ENCODE measurements at places on chromosomes 4 and X. TPM values are rescaled to one million over a fixed set of nuclear protein-coding genes. Genes with fewer than 3 reads are reported as not detected.

Gene SEC31A
- total RNA-seq, result 278 TPM

DNA sequence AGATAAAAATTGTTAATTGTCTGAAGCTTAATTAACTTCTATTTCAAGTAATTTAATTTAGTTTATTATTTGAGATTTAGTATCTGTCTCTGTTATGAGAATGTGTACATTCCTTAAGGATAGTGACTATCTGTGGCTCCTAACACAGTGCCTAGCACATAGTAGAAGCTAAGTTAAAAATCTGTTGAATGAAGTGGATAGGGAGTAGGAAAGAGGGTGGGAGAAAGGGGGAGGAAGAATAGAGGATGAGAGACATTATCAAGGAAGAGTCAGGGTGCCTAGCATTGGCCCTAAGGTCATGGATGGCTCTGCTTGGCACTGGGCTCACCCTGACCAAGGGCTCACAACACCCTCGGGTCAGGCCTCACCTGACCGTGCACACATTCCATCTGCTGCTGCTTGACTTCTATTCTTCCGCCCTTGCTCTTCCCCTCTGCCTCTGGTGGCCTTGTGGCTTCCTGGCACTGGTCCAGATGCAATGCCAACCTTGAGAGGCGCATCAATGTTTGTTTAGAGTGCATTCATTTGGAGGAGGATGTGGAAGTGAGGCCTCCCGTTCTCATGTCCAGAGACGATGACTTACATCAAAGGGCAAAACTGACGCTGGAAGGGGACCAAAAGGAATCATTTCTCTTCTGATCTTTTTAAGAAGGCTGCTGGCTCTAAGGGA, 42.3 kb downstream of the TRIM2 start:
- DNase-seq, result no peak
- no peaks in the 10 kb centered on the region for H3K27me3 ChIP-seq
- no peaks in the 10 kb centered on the region for H3K4me1 ChIP-seq
- H3K27ac ChIP-seq, result no peak overlapping the region
- H3K36me3 ChIP-seq, result no peaks in the 10 kb centered on the region

DNA sequence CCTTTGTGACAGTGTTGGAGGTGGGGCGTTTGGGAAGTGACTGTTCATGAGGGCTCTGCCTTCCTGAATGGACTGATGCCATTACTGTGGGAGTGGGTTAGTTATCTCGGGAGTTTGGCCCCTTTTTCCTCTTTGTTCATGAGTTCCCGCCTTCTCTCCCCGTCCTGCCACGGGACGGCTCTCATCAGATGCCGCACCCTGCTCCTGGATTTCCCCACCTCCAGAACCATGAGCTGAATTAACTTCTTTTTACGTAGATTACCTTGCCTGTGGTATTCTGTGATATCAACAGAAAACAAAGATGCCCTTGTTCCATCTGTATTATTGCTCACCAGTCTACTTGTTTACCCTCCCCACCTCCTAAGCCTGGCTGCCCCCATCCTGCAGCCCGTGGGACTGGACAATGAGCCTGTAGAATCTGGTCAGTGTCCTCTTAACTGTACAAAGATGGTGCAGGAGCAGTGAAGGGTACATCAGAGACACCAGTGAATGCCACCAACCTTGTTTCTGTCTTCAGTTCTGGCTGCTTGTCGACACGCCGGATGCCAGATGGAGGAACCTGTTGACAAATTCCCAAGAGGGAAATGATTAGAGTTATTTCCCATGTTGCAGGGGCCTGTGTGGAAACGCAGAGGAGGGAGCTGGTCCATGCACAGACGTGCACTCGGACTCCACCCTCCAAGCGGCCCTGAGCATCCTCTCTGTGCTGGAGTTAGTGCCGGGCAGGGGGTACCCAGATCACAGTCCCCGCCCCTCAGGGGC, 104.7 kb downstream of the ABLIM2 start:
- no peak overlapping the region for H3K4me3 ChIP-seq
- no peaks in the 10 kb centered on the region for H3K27me3 ChIP-seq
- no peaks in the 10 kb centered on the region for H3K36me3 ChIP-seq
- H3K4me1 ChIP-seq, result no peaks in the 10 kb centered on the region
- DNase-seq, result no peak

DNA sequence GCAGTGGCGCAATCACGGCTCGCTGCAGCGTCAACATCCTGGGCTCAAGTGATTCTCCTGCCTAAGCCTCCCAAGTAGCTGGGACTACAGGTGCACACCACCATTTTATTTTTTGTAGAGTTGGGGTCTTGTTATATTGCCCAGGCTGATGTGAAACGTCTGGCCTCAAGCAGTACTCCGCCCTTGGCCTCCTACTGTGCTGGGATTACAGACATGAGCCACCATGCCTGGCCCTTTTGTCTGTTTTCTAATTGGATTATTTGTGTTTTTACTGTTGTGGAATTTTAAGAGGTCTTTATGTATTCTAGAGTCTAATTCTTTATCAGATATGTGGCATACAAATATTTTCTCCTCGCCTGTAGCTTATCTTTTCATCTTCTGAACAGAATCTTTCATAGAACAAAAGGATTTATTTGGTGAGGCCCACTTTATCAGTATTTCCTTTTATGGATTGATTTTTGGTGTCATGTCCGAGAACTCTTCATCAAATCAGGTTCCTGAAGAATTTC, 18.9 kb downstream of the PLS3 start:
- H3K4me3 ChIP-seq, result no peak overlapping the region
- DNase-seq, result no peak
- no peaks in the 10 kb centered on the region for H3K36me3 ChIP-seq
- H3K27me3 ChIP-seq, result no peaks in the 10 kb centered on the region

DNA sequence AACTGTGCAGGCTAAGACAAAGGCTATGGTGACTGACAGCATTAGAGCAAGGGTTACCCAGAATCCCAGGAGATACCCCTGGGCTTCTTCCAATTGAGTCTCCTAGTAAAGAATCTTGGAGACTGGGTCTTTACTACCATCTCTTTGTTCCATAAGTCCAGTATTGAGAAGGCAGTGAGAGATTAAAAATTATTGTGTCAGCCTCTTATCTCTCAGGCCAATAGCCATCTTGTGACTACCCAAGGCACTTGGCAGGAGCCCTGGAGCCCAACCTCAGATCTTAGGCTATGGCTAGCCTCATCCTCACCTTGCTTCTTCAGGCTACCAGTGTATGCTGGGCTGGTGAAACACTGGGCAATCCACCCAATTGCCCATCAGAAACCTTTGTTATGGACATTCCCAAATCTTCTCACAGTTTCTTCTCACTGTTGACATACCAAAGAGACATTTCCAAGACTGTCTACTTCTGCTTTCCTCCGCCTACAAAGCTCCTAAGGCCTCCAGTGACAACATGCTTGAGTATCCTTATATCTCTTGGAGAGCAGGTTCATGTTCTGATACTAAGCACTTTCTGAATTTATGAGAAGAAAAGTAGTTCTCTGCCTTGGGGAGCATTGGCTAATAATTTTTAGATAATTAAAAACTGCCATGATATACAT, 76.3 kb upstream of the STIM2 start:
- no peak for DNase-seq
- H3K27me3 ChIP-seq, result no peaks in the 10 kb centered on the region
- no peak overlapping the region for H3K4me3 ChIP-seq

DNA sequence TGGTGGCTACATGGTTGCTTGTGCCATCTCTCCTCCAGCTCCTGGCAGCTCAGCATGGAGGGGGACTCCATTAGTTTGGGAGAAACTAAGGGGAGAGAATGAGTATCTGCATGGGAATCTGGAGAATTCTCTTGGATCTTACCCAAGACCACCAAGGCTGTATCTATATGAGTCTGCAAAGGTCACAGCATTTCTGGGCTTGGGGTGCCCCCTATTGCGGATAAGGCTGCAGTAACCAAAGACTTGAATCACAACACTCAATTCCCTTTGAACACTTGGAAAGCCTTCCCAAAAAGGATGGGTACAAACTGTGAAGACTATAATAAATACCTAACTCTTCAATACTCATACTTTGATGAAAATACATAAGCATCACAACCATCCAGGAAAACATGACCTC, 623.5 kb upstream of the NR3C2 start:
- no peaks in the 10 kb centered on the region for H3K4me1 ChIP-seq
- H3K27me3 ChIP-seq, result no peaks in the 10 kb centered on the region
- no peak overlapping the region for H3K27ac ChIP-seq
- DNase-seq, result no peak

DNA sequence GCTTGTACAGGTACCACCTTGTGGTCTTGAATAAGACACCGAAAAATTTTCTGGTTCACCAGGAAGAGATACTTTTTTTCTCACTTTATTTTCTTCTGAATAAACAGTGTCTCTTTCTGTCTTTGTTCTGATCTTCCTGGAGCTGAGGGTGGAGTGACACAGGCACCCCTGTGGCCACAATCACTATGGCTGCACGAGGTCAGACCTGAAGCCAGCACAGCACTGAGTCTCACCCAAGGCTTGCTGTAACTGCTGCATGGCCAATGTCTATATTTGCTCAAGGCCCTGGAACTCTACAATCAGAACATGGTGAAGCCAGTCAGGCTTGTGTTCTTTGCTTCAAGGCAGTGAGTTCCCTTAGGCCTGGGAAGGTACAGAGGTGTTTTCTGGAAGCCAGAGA, 87.2 kb downstream of the GPR174 start:
- no peaks in the 10 kb centered on the region for H3K4me1 ChIP-seq
- H3K27ac ChIP-seq, result no peak overlapping the region
- DNase-seq, result no peak
- no peaks in the 10 kb centered on the region for H3K27me3 ChIP-seq
- H3K36me3 ChIP-seq, result no peaks in the 10 kb centered on the region

- no peaks in the 10 kb centered on the region for H3K27me3 ChIP-seq
- DNase-seq, result no peak
- H3K36me3 ChIP-seq, result no peaks in the 10 kb centered on the region
- H3K4me1 ChIP-seq, result no peaks in the 10 kb centered on the region
Observed at GRCh38 chrX:7983581-7983980, 56.4 kb upstream of the PNPLA4 start.

- no peak overlapping the region for H3K4me3 ChIP-seq
- DNase-seq, result no peak
- H3K27ac ChIP-seq, result no peak overlapping the region
- H3K27me3 ChIP-seq, result no peaks in the 10 kb centered on the region
- H3K4me1 ChIP-seq, result no peaks in the 10 kb centered on the region
Observed at GRCh38 chr4:85611661-85612060, 136.7 kb downstream of the ARHGAP24 start.

DNA sequence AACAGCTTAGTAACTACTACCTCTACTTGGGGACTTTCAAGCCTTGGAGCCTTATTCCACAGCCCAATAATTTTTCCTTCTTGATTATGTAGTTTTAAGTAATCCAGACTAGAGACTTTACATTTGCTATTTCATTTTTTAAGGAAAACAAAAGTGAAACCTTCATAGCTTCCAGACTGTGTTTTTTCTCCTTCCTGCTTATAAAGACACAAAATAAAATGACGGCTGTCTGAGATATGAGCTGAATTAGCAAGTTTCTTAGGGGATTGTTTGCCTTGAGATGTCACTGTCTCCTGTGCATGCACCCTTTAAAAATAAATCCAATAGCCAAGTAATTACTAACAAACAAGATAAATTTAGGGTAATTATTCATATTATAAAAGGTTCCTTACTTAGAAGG, 78.8 kb upstream of the PACRGL start:
- no peak for DNase-seq
- no peaks in the 10 kb centered on the region for H3K4me1 ChIP-seq
- no peaks in the 10 kb centered on the region for H3K36me3 ChIP-seq
- H3K27ac ChIP-seq, result no peak overlapping the region
- H3K27me3 ChIP-seq, result no peaks in the 10 kb centered on the region

DNA sequence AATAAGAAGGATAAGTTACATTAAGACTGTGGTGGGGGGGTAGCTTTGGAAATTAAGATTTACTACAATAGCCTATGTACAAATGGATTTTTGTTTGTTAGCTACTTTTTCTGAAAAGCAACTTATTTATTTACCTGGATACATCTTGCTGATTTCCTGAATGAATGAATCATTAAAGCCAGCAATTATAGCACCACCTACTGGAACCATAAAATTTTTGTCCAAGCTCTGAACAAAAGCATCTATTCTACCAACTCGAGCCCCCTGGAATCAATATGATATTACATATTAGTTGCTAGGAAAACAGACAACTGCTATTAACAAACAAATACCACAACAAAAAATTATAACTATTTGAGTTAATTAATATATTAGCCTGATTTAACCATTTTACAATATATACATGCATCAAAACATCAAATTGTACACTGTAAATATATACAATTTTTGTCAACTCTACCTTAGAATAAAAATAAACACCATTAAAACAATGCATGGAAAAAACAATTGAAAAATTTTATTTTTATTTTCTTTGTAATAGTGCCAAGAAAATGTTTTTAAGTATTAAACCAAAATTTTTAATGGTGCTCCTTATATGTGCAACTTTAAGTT, 15.3 kb downstream of the SEPSECS start:
- no peaks in the 10 kb centered on the region for H3K36me3 ChIP-seq
- DNase-seq, result no peak
- H3K4me3 ChIP-seq, result no peak overlapping the region
- no peaks in the 10 kb centered on the region for H3K27me3 ChIP-seq

DNA sequence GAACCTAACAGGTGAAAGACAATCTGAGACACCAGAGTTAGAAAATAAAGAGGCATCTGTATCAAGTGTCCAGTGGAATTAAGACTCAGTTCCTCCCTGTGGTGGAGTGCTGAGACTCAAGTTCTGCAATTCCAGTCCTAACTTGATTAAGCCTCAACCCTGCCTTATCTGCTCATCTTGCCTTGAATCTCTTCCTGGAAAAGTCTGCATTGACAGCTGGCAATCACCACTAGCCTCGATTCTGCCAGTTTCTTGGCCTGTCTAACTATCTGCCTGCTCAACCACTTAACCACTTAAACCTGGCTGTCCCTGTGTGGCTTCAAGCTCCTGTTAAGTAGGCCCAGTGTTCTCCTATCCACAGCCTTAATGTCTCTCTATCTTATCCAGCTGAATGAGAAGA, 22.4 kb upstream of the NEIL3 start:
- H3K27me3 ChIP-seq, result no peaks in the 10 kb centered on the region
- H3K36me3 ChIP-seq, result no peaks in the 10 kb centered on the region
- no peak overlapping the region for H3K4me3 ChIP-seq
- no peak overlapping the region for H3K27ac ChIP-seq

Measured in Peyer's patch (tissue), 4 donors.